Stimulated activated CD4-positive, alpha-beta T cell treated with anti-CD3 and anti-CD28 coated beads, Interleukin-4, amount 100 ng/mL, for 24 hours (primary cell): ENCODE measurements at places on chromosomes 4 and X.

- DNase-seq: no peak
These were observed 1389.5 kb downstream of the FAM133A start for GRCh38 chrX:95063554-95063953.

GRCh38 chr4:82802911-82803310, 4.3 kb upstream of the SCD5 start:
- no peak for DNase-seq

- DNase-seq: no peak
These were observed 37.0 kb upstream of the CLNK start for GRCh38 chr4:10721616-10722015.

GRCh38 chr4:2930758-2931511, 32.3 kb downstream of the NOP14 start:
- no peak for DNase-seq

DNA sequence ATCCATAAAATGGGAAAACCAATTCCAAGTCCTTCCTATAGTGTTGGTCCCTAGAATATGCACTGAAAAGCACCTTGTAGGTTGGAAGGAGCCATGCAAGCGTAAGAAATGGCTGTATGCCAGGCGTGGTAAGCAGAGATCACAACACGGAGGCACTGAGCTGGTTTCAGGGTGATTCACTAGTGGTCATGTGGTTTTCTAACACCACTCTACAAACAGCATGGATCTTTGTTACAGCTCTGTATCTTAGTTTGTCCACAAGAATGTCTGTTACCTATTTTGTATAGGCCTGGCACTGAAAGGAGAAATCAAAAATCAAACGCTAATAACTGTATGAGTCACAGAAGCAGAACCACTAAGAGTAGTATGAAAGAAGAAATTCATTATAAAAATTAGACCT, 71.9 kb downstream of the MAGEB17 start:
- no peak for DNase-seq

DNA sequence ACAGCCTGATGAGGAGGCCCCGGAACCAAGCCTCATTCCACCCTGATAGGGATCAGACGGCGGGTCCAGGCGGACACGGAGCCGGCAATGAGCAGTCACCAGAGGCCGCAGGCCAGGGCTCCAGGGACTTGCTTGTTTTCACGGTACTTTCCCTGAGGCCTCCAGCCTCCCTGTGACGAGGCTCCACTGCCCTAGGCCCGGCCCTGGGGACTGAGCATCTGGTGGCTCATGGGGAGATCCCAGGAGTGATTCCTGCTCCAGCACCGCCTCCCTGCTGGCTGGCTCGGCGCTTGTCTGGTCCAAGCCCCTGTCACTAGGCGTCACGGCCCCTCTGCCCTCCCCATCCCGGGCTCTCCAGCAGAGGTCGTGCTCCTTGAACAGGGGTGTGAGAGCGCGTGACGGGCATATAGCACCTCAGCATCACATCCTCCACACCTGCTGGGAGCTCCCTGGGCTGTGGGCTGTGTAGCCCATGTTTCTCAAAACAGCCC, 14.1 kb downstream of the HTRA3 start:
- no peak for DNase-seq

DNA sequence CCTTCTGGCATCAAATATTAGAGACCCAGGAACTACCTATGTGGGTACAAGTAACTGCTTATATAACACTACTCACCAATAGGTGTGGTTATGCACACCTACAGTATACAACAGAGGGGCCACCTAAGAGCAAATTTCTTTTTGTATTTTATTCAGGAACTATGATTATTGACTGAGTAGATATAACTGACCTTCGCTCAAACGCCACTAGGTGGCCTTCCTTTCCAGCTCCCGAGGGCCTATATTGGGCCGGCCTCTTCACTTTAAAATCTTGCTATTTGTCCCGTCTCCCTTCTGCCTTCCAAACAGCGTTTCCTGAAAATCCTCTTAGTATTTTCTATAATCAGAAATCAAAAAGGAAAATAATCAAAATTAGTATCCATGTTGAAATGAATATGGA, 19.9 kb upstream of the PABPC5 start:
- no peak for DNase-seq
